ENCODE measurements at places on chromosomes 1 and 21. TPM values are rescaled to one million over a fixed set of nuclear protein-coding genes. Genes with fewer than 3 reads are reported as not detected.
A peak's percentile ranks its signal among the peaks of the same experiment; 100 is the strongest.

- DNase-seq: no peak
These were observed 357.9 kb upstream of the USP24 start for GRCh38 chr1:55572878-55573734.

- DNase-seq: no peak
These were observed 22.0 kb upstream of the BATF3 start for GRCh38 chr1:212721388-212722247.

DNA sequence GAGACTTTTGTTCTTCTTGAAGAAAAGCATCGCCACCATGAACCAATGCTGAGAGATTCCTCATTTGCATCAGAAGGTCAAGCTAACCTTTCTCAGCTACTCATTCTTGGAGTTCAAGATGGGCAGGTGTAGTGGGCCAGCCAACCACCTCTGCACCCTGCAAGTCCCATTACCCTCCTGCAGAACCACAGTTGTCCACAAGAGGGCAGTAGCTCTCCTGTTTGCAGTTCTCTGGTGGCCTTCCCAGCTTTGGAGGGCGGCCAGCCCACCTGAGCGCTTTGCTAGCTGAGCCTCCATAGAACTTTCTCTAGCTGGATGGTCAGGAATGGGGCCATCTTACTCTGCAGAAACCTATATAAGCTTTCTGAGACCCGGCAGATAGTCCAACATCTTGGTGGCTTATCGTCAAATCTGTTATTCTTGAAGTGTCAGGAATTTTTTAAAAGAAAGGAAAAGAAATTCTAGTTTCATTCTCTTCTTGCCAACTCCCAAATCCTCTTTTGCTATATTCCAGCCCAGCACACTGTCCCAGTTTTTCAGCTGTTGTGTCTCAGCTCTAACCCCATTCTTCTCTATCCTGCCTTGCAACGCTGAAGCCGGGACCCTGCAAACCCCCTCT is 11.0 kb upstream of the LMX1A start:
- DNase-seq: peak; percentile 78

- DNase-seq: no peak
These were observed 139.2 kb downstream of the PTPRC start for GRCh38 chr1:198778049-198778448.

- peak; percentile 38 for DNase-seq
These were observed 9.6 kb downstream of the RAB25 start for GRCh38 chr1:156070548-156070947.

DNA sequence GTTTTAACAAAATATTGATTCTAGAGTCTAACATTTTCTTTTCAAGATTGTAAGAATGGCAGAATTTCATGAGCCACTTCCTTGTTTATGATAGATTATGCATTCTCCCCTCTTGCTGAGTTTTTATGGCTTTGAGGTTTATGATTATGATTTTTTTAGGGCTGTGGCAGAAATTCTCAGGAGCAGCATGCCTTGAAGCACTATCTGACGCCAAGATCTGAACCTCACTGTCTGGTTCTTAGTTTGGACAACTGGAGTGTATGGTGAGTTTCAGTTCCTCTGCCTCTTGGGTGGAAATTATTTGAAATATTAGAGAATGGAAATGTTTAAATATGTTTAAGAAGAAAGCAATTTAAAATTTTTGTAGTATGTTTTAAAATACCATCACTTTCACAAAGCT is 10.2 kb downstream of the USP16 start:
- DNase-seq: no peak

DNA sequence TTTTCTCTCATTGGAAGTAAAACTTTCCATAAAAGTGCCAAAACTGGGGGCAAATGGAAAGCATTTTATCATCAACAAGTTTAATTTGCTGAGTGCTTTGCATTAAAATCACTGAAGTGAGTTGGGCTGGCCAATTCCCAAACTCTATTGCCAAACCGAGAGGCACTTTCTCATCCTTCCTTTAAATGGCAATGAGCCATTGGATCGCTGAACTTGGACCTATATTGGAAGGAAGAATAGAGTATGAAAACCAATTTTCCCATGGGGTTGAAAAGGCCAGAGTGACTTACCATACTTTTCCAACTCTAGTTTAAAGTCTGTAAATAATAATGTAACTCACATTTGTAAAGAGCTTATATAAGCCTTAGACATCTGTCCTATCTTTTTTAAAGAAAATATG is 189.1 kb upstream of the C1orf87 start:
- DNase-seq: no peak

- DNase-seq: peak; percentile 17
These were observed 1.1 kb downstream of the KLHDC9 start for GRCh38 chr1:161099090-161099802.

GRCh38 chr1:19682257-19682656 is 17.6 kb downstream of the HTR6 start:
- no peak for DNase-seq

GRCh38 chr21:15686506-15686905 is 43.3 kb upstream of the USP25 start:
- no peak for DNase-seq

DNA sequence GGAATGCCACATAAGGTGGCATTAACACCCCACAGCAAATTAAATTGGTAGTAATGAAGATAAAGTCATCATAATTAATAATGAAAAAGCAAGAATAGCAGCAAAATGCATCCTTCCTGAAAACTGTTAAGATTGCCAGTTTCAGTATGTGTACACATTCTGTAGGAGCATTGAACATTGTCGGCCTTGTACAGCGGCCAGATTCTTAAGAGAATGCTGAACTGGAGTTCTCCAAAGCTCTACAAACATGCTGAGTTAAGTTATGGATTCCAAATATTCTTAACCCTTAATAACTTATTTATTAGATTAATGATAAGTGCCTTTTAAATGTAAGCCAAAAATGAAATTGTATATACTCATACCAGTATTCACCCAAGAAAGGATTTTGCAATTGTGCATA is 189.9 kb downstream of the AK5 start:
- DNase-seq: no peak

- no peak for DNase-seq
These were observed 225.9 kb downstream of the KAZN start for GRCh38 chr1:14824314-14824915.

DNA sequence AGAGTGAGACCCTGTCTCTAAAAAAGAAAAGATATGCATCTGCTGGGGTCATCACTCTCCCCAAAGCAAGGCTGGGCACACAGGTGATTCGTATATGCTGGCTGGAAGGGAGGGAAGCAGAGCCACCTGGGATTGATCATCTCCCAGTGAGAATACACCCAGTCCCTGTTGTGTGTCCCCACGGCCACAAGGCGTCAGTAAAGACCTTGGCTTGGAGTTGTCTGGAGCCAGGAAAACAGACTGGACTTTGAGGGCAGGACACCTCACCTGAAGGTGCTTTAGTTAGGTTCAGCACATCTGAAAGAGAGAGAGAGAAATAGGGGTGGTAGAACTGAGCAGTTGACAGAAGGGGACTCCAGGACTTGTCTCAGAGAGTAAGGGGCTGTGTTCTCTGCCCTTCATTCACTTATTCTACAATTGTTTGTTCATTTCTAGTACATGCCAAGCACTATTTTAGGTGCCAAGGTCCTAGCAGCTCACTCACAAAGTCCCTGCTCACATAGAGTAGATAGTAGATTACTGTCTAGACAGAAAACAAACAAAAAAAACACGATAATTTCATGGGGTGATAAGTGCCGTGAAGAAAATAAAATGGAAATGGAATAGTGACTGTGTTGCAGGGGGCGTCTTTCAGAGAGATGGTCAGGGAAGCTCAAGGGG is 13.5 kb downstream of the CITED4 start:
- DNase-seq: peak; percentile 73

GRCh38 chr1:54812801-54813484 is 11.8 kb upstream of the TTC22 start:
- no peak for DNase-seq

- DNase-seq: no peak
These were observed 99.2 kb downstream of the LHX8 start for GRCh38 chr1:75233302-75233929.

GRCh38 chr1:155947741-155948140 is 6.3 kb downstream of the RXFP4 start:
- DNase-seq: no peak

DNA sequence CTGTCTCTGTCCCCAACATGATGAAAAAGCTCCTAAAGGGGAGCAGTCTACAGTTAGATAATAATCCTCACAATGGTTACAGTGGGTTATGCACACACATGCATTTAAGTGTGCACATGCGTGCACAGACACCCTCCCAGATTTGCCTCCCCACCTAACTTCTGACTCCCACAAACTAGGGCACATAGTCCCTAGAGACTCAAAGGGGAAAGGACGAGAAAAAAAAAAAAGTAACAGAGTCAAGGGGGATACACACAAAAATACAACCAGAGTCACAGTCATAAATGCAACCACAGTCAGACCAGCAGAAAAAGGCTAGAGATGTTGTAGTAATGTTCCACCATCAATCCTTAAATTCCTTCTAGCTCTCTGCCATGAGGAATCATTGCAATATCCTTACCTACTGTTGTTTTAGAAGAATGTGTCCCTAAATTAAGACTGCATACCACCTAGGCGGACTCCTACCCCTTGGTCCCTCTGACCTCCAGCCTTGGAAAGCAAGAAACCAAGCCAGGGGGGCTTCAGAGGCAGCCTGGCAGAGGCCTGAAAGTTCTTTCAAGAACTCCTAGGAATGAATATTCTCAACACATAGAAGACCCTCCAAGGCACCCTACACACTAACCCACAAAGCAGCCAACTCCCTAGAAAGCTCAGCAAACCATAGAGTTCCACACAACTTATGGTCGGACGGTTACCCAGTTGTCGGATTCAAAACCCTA is 1.3 kb downstream of the CRTC2 start:
- no peak for DNase-seq

DNA sequence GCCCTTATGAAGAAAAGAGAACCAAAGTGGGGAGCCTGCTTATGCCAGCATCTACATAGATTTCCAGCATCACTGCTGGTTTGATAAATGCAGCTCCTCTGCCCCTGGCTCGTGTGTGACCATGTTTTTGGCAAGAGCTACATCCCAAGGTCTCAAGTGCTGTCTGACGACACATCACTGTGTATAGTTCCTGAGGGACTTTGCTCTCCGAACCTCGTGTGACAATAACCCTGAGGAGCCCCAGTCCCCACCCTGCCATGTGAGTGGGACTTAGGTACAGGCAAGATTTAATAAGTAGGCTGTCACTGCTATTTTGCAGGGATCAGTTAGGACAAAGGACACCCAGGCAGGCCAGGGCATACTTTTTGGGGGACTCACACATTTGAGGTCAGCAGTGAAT is 28.8 kb upstream of the RERE start:
- DNase-seq: no peak

DNA sequence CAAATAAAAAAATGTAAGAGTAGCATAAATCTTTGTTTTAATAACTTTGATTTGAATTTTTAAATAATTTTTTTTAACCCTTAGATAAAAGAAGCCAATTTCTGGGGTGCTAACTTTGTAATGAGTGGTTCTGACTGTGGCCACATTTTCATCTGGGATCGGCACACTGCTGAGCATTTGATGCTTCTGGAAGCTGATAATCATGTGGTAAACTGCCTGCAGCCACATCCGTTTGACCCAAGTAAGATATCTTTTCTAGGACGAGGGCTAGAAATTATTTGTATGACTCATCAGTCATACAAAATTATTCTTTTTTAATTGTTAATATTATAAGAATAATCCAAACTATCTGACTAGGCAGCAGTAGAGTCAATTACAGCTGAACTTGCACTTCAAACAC is 71.2 kb downstream of the GPR161 start:
- no peak for DNase-seq

DNA sequence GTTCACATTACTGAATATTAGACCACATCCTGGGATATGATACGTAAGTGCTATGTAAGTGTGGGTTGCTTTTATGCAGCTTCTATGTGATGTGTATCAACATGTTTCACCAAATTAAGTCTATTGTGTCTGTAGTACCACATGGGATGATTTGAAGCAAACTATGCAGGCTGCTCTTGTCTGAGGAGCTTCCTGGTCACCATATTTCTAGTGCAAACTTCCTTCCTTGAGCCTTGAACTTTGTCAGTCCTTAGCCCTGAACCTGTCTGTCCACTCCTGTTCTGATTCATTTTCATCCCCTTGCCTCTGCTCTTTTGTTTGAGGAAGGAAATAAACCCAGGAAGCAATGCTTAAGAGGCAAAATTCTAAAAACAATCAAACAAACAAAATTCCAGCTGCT is 117.5 kb upstream of the VANGL1 start:
- DNase-seq: no peak

DNA sequence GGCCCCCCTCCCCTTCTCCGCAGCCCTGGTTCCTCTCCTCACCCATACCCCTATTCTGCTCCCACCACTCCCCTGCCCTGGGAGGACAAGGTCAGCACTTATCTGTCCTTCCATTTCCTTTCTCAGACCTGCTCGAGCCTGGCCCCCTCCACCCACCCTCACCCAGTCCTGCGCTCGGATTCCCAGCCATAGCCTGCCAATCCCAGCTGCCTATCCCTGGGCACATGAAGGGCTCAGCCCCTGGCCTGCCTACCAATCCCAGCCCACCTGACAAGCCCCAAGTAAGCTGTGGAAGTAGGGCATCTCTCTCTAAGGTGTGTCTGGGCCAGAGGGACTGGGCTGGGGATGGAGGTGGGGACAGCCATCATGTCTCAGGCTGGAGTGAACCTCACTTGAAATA is 5.4 kb downstream of the BLACAT1 start:
- no peak for DNase-seq

DNA sequence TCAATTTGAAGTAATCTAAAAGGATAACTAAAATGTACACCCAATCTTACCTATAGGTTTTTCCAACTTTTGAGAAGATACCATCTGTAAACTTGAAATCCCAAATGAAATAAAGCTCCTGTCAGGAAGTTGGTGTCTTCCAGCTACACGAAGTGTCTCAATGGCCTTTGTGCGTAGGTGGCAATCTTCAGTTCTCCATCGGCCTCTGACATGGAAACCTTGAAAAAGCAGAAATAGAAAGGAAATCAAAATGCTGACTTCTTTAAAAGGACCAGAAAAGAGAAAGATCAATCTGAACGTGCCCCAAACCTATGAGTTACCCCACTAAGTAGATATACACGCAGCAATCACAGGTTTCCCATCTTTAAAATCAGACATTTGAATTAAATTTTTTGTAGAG is 10.0 kb downstream of the MKNK1 start:
- no peak for DNase-seq

DNA sequence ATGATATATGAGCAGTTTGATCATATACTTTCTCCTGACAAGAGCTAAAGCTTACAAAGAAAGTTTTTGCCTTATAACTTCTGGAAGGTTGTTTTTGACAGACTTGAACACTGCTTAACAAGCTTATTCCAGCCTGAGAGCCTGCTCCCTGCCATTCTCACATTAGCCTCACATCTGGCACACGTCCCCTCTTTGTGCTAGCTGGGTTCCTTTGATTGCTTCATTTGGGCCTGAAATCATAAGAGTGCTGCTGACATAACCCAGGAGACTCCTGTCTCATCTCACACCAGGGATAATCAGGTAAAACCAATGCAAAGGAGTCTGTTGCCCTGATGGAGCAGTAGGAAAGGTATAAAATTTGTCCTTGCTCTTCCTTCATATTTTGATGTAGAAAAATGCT is 1411.7 kb upstream of the B3GALT2 start:
- no peak for DNase-seq

GRCh38 chr1:169094897-169095569 is 11.5 kb upstream of the ATP1B1 start:
- no peak for DNase-seq

The HMGCS2 gene
- 0.64 TPM for total RNA-seq

The ITGB2 gene
- total RNA-seq: 6.8 TPM

The EDEM3 gene
- 48.5 TPM for total RNA-seq

The PTPRC gene
- total RNA-seq: 4.4 TPM

The SPRR2G gene
- total RNA-seq: not detected

The CCDC30 gene
- 22.2 TPM for total RNA-seq

The ANKRD13C gene
- total RNA-seq: 54.0 TPM

The OXCT2 gene
- total RNA-seq: 1.00 TPM

The SLAMF9 gene
- not detected for total RNA-seq

The ERVH48-1 gene
- total RNA-seq: 0.09 TPM

The LRRC39 gene
- 4.0 TPM for total RNA-seq

Measured in cerebellum (tissue), 4 donors.